Activated CD4-positive, alpha-beta T cell treated with anti-CD3 and anti-CD28 coated beads, Interleukin-2, amount 10 ng/mL, durations not matched to agents 7 days and 5 days (primary cell): ENCODE measurements at places on chromosomes 3 and 15. TPM values are rescaled to one million over a fixed set of nuclear protein-coding genes. Genes with fewer than 3 reads are reported as not detected.

GRCh38 chr3:58334013-58334321, 1.3 kb downstream of the PXK start:
- H3K4me3 ChIP-seq, result peak overlapping the region; percentile 100
- H3K36me3 ChIP-seq, result peaks cover 12% of the 10 kb centered on the region
- DNase-seq, result no peak
- H3K27me3 ChIP-seq, result no peaks in the 10 kb centered on the region
- H3K4me1 ChIP-seq, result peaks cover 48% of the 10 kb centered on the region

DNA sequence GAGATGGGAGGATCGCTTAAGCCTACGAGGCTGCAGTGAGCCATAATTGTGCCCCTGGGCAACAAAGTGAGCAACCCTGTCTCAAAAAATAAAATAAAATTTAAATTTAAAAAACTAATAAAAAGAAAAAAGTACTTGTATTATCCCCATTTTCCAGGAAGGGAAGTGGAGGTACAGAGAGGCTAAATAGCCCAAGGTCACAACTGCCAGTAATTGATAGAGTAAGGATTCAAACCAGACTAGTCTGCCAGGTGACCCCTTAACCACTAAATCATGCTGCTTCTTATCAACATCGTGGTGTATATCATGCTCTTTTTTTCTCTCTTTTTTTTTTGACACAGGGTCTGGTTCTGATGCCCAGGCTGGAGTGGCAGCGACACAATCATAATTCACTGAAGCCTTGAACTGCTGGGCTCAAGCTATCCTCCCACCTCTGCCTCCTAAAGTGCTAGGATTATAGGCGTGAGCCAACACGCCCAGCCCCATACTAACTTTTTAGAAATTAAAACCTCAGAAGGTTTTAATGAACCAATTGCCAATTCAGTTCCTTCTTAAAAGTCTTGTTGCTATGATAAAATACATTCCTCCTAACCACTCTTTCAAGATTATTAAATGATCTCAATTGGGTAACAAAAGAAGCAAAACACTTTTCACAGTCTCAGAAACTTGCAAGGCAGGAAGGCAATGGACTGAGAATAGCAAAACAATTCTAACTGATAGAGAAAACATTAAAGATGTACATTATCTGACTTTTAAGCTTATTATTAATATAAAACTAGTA, 30.5 kb downstream of the HERC1 start:
- DNase-seq, result no peak
- peak overlapping the region; percentile 11 for H3K27ac ChIP-seq
- peaks cover 63% of the 10 kb centered on the region for H3K4me1 ChIP-seq

DNA sequence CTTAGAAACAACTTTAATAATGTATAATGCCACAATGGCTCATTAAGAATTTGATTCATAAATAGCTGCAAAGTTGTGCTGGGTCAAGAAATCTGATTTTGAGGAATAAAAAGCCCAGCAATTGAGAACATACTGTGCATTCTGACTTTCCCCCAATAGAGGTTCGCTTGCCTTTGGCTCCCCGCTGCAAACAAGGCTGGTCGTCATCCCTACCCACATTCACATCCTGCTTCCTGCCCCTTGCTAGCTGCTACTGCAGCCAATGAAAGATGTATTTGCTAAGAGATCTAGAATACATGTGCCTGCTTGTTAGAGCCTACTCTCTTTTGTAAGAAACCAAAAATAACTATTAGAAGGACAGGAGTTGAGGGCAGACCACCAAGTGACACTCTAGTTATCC, 51.8 kb upstream of the GUCA1C start:
- no peak overlapping the region for H3K27ac ChIP-seq
- DNase-seq, result no peak
- peaks cover 12% of the 10 kb centered on the region for H3K27me3 ChIP-seq
- H3K4me3 ChIP-seq, result no peak overlapping the region
- no peaks in the 10 kb centered on the region for H3K4me1 ChIP-seq

- H3K4me3 ChIP-seq, result peak overlapping the region; percentile 2
- peaks cover 41% of the 10 kb centered on the region for H3K4me1 ChIP-seq
- peak overlapping the region; percentile 73 for H3K27ac ChIP-seq
- peaks cover 19% of the 10 kb centered on the region for H3K36me3 ChIP-seq
- DNase-seq, result peak; percentile 87
Observed at GRCh38 chr3:15557511-15557946, 36.0 kb upstream of the COLQ start.

DNA sequence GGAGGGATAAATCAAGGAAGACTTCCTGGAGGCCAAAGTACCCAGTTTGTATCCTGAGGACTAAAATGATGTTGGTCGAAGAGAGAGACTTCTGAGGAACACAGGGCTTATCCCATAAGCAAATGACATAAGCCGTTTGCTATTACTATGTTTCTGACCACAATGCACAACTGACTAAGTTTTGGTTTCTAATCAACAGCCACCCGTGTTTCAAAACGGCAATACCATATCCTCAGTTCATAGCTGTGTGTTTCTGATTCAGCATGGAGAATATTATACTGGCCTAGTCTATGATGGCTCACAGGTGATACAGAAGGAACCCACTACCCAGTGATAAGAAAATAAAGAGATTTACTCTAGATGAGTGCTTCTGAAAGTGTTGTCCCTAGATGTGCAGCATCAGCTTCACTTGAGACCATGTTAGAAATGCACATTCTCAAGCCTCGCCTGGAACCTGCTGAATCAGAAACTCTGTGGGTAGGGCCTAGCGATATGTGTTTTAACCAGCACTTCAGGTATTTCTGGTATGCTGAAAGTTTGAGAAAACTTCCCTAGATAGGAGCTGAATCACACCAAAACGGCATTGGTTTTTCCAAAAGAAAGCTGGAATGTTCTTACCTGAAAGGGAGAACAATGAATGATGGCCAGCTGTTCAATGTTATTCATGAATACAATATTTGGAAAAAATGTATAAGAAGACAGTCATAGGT, 639.7 kb upstream of the NR2F2 start:
- no peak for DNase-seq
- H3K36me3 ChIP-seq, result no peaks in the 10 kb centered on the region
- H3K4me3 ChIP-seq, result no peak overlapping the region
- H3K4me1 ChIP-seq, result no peaks in the 10 kb centered on the region
- no peak overlapping the region for H3K27ac ChIP-seq

GRCh38 chr15:31127596-31128261, 26.2 kb upstream of the TRPM1 start:
- no peak overlapping the region for H3K4me3 ChIP-seq
- no peaks in the 10 kb centered on the region for H3K27me3 ChIP-seq

DNA sequence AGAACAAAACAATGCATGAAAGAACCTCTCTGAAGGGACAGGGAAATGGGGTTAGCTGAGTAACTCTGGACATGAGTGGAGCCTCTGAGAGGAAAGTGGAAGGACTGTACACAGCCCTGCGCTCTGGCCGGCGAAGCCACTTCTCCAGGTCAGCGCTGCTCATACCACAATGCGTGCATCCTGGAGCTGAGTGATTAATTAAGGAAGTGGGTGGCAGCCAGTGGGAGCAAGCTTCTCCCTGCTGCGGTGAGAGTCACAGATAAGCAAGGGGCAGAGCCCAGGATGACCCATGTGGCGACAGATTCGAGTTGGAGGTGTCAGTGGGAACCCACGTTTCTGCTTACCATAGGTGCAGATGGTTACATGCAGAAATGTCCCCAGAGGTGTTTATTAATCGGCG, 48.0 kb downstream of the KLF15 start:
- H3K27ac ChIP-seq, result no peak overlapping the region
- H3K4me1 ChIP-seq, result no peaks in the 10 kb centered on the region
- H3K36me3 ChIP-seq, result no peaks in the 10 kb centered on the region
- H3K27me3 ChIP-seq, result no peaks in the 10 kb centered on the region
- no peak for DNase-seq

DNA sequence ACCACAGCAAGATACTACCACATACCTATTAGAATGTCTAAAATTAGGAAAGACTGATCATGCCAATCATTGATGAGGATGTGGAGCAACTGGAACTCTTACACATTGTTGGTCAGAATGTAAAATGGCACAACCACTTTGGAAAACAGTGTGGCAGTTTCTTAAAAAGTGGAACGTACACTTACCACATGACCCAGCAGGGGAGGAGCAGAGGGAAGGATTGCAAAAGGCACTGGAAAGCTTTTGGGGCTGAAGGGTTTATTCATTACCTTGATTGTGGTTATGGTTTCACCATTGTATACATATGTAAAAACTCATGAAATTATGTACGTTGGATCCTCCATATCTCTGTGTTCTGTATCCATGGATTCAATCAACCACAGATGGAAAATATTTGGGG, 3.3 kb upstream of the EHD4 start:
- no peak overlapping the region for H3K27ac ChIP-seq
- no peak overlapping the region for H3K4me3 ChIP-seq
- H3K36me3 ChIP-seq, result no peaks in the 10 kb centered on the region
- DNase-seq, result no peak

DNA sequence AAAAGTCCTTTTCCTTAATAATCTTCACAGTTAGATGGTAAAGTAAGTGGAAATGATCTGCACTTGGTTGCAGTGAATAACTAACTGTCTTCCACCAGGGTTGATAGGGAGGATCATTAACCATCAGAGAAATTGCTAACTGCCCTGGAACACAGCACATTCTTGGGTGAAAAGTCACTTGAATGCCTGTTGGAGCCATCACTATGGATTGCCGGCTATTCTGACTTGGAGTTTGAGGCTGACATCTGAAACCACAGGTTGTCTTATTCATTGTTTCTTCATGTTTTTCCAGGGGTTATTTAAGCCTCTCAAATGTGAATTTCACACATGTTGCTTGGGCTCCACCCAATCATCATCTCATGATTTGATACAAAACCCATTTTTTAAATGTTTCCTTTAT, 901.4 kb downstream of the MCTP2 start:
- no peak overlapping the region for H3K4me3 ChIP-seq
- DNase-seq, result no peak
- H3K27me3 ChIP-seq, result no peaks in the 10 kb centered on the region
- no peak overlapping the region for H3K27ac ChIP-seq

GRCh38 chr15:88954431-88955277, 41.5 kb upstream of the MFGE8 start:
- no peak for DNase-seq
- H3K4me1 ChIP-seq, result no peaks in the 10 kb centered on the region
- H3K4me3 ChIP-seq, result no peak overlapping the region
- H3K27me3 ChIP-seq, result peaks cover 4% of the 10 kb centered on the region

The CELSR3 gene
- 8.6 TPM for total RNA-seq

The ULK4 gene
- total RNA-seq, result 21.0 TPM

The FYTTD1 gene
- 35.7 TPM for total RNA-seq

The MAP1A gene
- total RNA-seq, result 9.9 TPM
